SK-N-SH (cell line): ENCODE measurements at places on chromosomes 7 and 10.

DNA sequence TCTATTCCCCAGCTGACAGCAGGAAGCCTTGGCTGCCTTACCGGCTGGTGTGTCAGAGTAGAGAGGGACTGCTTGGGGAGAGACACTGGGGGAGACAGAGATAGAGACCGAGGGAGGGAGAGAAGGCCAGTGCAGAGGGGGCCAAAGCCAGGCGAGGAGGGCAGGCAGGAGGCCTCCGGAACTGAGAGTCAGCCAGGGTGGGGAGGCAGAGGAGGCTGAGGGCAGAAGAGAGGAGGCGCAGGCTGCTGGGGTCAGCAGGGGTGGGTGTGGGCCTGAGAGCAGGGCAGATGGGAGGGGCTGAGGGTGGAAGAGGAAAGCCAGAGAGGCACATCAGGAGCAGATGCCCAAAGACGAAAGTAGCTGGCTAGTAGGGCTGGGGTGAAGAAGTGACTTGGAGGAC is 57.2 kb upstream of the PAX2 start:
- DNase-seq: peak; percentile 51

DNA sequence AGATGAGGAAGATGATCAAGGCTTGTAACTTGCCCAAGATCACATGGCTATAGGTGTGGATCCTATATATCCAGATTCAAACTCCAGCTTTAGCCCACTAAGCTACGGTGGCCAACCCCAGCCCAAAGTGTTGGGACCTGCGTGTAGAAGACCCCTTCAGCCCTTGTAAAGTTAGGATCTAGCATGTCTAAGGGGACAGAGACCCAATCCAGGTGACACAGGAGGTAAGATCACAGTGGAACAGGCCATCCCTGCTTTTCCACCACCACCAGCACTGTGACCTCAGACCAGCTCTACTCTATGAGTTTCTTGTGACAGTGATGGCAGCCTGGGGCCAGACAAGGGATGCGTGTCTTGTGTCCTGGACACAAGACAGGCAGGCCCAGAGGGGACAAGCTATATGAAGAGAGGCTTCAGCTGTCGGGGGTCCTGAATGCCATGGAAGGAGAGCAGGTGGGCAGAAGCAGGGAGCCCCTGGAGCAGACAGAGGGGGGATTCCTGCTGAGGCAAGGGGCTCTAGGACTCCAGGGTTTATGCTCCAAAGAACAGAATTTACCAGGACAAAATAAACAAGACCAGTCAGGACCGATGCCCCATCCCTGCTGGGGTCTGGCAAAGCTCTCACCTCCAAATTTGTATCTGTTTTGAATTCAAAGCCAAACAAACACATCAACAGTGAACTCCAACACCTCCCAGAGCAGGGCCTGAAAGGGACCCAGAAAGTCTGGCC is 10.4 kb downstream of the GPRIN2 start:
- peak; percentile 33 for DNase-seq

GRCh38 chr10:117461766-117462423 is 80.7 kb upstream of the EMX2 start:
- no peak for DNase-seq

DNA sequence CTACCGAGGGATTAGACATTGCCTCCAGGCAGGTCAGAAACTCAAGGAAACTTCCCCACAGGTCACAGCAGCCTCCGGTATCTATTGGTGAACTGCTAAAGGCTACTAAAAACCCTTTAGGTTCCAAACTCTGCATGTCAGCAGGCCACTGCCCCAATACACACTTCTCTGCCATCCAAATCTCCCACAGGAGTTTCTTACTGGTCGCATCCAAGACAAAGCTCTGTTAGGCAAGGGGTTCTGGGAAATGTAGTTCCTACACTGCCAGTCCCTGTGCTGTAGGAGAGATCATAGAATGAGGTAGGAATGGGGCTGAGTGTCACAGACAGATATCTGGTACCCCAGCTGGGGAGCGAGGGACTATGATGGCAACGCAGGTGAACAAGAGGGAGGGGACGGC is 757.0 kb upstream of the C7orf33 start:
- no peak for DNase-seq
